ENCODE measurements at places on chromosomes 12 and 14.

DNA sequence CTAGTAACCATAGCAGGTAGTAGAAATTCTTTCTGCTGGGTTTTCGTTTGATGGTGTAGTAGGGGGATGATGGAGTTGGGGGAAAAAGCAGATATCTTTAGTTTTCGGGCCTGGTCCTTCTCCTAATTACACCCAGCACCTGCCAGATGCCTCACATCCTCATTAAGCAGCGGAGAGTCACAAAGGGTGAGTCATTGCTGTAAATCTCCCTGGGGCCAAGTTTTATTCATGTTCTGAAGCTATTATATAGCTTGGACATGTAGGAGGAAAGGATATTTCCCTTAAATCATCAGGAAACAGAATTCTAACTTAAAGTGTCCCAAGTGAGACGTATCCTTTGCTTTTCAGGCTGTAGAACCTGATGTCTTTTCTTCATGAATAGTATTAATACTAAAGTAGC is 4.9 kb upstream of the NECAP1 start:
- DNase-seq = no peak

DNA sequence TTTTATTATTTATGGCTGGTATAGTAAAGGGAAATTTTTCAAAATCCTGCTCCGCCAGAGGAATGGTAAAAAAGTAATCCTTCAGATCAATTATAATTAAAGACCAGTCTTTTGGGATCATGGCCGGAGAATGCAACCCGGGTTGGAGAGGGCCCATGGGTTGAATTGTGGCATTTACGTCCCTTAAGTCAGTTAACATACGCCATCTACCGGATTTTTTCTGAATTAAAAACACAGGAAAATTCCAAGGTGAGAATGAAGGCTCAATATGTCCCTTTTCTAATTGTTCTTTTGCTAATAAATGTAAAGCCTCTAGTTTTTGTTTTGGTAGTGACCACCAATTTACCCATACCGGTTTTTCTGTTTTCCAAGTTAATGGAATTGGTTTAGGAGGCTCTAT is 602.8 kb downstream of the ALG10 start:
- DNase-seq = no peak

- DNase-seq = no peak
Observed at GRCh38 chr14:54597795-54598443, 31.0 kb downstream of the SAMD4A start.

DNA sequence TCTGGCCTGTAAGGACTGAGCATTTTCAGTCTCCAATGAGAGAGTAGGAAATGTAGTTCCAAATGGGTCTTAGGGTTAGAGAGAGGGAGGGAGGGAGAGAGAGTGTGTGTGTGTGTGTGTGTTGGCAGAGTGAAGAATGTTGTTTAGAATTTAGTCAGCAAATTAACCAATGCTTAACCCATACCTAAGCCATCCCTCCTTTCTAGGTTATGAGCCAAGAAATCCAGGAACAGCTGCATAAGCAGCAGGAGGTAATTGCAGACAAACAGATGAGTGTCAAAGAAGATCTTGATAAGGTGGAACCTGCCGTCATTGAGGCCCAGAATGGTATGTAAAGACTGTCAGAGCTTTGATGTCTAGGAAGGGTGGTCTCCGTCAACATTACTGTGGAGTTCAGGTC is 56.9 kb downstream of the HSP90AA1 start:
- no peak for DNase-seq

GRCh38 chr12:20525064-20525610 is 156.8 kb downstream of the PDE3A start:
- no peak for DNase-seq

GRCh38 chr14:55370883-55371455 is 40.7 kb downstream of the ATG14 start:
- no peak for DNase-seq

DNA sequence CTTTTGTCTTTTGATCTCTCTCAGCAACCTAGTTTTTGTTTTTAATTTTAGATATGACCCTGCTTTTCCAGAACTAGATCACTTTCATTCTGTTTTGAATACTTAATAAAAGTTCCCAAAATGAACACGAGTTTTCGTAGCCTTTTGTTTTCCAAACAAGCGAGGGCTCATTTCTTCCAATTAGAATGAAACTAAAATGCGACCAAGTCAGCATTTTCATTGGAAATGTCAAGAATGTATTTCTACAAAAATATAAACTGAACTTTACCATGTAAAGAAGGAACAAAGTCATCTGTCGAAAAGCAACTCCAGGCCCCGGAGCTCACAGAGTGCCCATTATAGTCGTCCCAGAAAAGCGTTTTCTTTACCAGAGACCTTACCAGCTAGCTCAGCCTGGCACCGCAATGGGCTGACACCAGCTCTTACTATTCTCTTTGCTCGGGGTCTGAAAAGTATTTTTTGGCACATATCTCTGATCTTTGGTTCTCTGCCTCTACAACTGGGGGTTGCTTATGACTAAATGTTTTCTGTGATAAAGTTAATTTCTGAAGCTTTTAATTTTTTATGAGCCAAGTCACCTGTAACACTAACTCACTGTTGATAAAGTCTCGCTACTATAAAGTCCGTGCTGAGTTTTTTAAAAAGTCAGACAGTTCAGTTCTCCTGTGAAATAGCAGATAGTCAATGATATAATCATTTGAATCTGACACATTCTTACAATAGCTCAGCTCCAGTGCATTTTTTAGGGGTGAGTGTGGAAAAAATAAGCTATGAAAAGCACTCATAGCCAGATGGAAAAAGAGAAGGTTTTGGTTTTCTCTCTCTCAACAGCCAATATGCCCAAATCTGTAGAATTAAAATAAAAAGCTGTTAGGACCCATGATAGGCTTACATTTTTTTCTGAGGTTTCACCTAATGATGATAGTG is 43.4 kb downstream of the SAMD4A start:
- no peak for DNase-seq

DNA sequence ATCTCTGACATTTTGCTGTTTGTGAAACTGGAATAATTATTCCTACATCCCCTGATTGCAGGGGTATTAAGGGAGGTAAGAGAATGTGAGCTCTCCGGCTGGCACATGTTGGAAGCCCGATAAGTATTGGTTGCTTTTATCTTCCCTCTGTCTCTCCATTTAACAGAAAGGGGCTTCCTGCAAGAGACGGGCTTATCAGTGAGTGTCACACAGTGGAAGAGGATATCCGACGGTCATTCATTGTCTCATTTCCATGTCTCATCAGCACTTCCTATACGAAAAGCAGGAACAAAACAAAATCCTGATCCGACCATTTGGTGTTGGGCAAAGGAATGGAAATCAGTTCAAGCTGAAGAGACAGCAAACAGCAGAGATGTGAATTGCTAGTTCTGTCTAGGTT is 10.7 kb downstream of the DYRK4 start:
- DNase-seq = no peak

GRCh38 chr12:1846421-1847405 is 26.3 kb downstream of the LRTM2 start:
- no peak for DNase-seq

- DNase-seq = no peak
Observed at GRCh38 chr14:58966997-58967396, 221.5 kb upstream of the DAAM1 start.

Data from Right ventricle myocardium superior (tissue), 1 donor.